ENCODE measurements at places on chromosomes 1 and 21. TPM values are rescaled to one million over a fixed set of nuclear protein-coding genes. Genes with fewer than 3 reads are reported as not detected.

- no peaks in the 10 kb centered on the region for H3K36me3 ChIP-seq
- H3K27me3 ChIP-seq: no peaks in the 10 kb centered on the region
- no peak for DNase-seq
- H3K4me3 ChIP-seq: no peak overlapping the region
These were observed 21.3 kb downstream of the GPR52 start for GRCh38 chr1:174469052-174469451.

GRCh38 chr1:228871314-228872061 lies 136.2 kb downstream of the RHOU start:
- H3K27me3 ChIP-seq: no peaks in the 10 kb centered on the region
- no peak for DNase-seq
- H3K36me3 ChIP-seq: no peaks in the 10 kb centered on the region
- no peak overlapping the region for H3K27ac ChIP-seq
- H3K4me1 ChIP-seq: no peaks in the 10 kb centered on the region

GRCh38 chr1:208239473-208240381 lies 4.5 kb downstream of the PLXNA2 start:
- DNase-seq: no peak
- H3K4me1 ChIP-seq: peaks cover 19% of the 10 kb centered on the region
- no peak overlapping the region for H3K4me3 ChIP-seq
- H3K27ac ChIP-seq: no peak overlapping the region
- no peaks in the 10 kb centered on the region for H3K36me3 ChIP-seq

The ARHGEF11 gene
- total RNA-seq: 3.0 TPM

The TEDDM1 gene
- not detected for total RNA-seq
